ENCODE measurements at places on chromosomes 11 and 22. TPM values are rescaled to one million over a fixed set of nuclear protein-coding genes. Genes with fewer than 3 reads are reported as not detected.

- DNase-seq, result no peak
Measured at GRCh38 chr11:64989416-64989815, 7.4 kb downstream of the BATF2 start.

- DNase-seq, result no peak
Measured at GRCh38 chr11:110092111-110092514, 1.1 kb upstream of the ZC3H12C start.

DNA sequence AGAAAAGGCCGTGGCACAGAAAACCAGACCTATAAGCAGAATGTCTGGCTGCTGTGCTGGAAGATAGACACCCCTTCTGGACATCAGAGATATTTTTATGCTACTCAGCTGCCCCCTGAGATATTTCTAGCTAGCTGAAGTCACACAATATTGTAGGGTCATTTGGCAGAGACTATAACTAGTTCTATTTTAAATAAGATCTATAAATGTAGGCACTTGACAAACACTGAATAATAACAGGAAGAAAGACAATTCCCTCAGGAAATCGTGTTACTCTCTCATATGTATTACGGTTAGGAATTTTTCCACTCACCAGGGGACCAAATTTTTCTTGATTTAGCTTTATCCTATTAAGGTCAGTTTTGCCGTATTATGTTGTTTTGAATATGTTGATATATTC is 845.4 kb downstream of the OPCML start:
- DNase-seq, result no peak

DNA sequence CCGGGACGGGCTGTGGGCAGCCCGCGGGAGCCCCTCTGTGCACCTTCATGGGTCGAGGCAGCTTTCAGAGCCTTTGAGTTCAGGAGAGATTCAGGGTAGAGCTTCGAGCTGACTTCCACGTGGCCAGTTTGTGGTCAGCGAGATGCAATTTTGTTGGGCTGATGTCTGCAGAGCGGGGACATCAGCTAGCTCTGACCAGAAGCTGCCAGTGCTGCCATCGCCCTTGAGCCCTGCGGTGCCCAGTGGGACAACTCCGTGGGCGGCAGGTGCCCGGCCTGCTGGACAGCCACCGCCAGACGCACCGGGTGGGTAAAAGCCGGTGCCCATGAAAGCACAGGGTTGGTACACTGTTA is 719 bp downstream of the TALDO1 start:
- no peak for DNase-seq

- DNase-seq, result no peak
Measured at GRCh38 chr11:3000032-3000961, 8.2 kb upstream of the NAP1L4 start.

The TTC28 gene
- 0.74 TPM for total RNA-seq

Measured in activated CD4-positive, alpha-beta T cell treated with anti-CD3 and anti-CD28 coated beads, Interleukin-2, amount 10 ng/mL, durations not matched to agents 7 days and 5 days (primary cell).